ENCODE measurements at places on chromosomes 11 and 22.

- no peak for DNase-seq
Measured at GRCh38 chr11:134481933-134482527, 70.0 kb upstream of the B3GAT1 start.

- DNase-seq, result no peak
Measured at GRCh38 chr11:2762451-2762850, 62.7 kb upstream of the KCNQ1OT1 start.

GRCh38 chr11:91686700-91687099 is 537.9 kb upstream of the FAT3 start:
- no peak for DNase-seq

GRCh38 chr11:111059726-111060125 is 185.8 kb upstream of the POU2AF2 start:
- no peak for DNase-seq

- peak; percentile 12 for DNase-seq
Measured at GRCh38 chr11:111539426-111540113, 950 bp upstream of the LAYN start.

GRCh38 chr11:35303596-35304385 is 115.6 kb downstream of the SLC1A2 start:
- DNase-seq, result no peak

- peak; percentile 54 for DNase-seq
Measured at GRCh38 chr22:27885977-27886842, 32.8 kb downstream of the PITPNB start.

DNA sequence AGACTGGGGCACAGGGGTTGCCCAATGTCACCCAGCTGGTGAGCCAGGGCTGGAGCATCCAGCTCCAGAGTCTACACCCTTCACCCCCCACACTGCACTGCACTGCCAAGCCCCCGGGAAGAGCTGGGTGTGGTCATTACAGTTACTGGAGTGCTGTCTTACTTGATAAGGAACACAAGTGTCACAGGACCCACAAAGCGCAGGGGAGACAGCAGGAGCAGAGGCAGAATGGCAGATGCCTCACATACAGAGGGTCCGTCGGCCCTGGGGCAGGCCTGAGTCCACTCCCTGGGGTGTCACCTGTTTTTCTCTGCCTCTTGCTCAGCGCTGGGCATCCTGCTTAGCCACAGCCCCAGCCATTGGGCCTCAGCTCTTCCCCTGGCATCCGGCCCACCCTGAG is 7.7 kb downstream of the IL2RB start:
- DNase-seq, result no peak

- no peak for DNase-seq
Measured at GRCh38 chr11:26158251-26158650, 173.7 kb upstream of the ANO3 start.

DNA sequence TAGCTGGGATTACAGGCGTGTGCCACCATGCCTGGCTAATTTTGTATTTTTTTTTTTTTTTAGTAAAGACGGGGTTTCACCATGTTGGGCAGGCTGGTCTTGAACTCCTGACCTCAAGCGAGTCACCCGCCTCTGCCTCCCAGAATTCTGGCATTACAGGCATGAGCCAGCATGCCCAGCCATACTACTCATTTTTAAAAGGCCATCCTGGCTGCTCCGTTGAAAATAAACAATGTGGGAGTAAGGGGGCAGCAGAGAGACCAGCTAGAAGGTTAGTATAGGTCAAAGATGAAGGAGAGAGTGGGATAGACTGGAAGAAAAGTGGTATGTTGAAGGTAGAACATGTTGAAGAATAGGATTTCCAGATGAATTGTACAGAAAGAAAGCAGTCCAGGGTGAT is 17.6 kb upstream of the LIN7C start:
- no peak for DNase-seq

- DNase-seq, result no peak
Measured at GRCh38 chr22:42805998-42806830, 50.9 kb downstream of the ARFGAP3 start.

DNA sequence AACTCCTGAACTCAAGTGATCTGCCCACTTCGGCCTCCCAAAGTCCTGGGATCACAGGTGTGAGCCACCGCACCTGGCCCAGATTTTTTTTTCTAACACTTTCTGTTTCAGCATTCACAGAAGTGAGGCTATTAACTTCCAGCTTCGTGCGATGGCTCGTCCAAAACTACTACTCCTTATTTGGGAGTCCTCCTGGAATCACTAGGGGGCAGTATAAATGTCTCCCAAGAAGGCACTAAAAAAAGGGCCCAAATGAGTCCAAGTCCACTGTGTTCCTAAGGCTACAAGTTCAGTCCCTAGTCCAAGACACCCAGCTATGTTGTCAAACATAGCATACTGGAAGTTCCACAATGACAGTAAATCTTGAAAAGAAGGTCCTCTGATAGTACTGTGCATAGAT is 63.2 kb upstream of the BIRC3 start:
- DNase-seq, result no peak

DNA sequence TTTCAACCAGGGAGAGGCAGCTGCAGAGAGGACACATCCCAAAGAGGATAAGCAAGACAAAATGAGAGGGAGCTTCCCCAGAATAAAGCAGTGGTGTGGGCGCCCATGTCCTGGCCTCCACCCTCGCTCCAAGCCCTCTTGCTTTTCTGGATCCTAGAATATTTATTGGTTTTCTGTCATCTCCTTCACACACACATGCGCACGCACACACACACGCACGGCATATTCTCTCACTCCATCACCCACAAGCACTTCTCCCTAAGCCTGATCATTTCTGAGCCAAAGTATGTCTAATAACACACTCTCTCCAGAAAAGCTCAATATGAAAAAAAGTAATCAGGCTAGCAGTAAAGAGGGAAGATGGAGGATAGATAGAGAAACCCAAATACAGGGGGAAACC is 7.6 kb downstream of the IGSF9B start:
- no peak for DNase-seq

DNA sequence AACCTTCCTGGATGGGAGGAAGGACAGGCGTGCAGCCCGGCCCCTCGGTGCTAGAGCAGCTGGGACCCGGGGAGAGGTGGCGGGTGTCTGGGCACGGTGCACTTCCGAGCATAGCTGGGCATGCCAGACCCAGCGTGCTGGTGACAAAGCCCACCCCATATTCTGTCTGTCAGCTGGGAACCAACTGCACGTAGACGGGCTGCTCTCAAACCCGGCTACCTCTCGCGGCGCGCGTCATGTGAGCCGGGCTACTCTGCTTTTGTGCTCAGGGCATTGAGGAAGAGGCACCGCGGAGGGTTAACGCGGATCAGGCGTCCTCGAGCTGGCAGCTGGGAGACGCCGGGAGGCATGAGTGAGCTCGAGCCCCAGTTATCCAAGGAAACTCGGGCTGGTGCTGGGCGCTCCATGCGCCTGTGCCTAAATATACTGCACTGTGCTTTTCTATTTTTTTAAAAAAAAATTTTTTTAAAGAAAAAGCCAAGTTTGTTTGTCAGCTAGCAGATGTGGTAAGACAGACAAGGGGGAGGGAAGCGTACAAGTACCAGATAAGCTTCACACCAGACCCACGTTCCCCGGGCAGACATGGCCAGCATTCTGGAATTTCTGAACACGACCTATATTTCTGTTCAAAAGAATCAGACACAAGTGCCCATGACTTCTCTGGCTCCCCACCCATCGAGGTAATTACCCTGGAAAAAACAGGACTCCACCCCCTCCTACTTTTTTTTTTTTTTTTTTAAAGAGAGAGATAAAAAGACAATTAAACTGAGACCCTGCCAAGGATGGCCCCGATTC is 425.6 kb downstream of the SHANK2 start:
- no peak for DNase-seq

DNA sequence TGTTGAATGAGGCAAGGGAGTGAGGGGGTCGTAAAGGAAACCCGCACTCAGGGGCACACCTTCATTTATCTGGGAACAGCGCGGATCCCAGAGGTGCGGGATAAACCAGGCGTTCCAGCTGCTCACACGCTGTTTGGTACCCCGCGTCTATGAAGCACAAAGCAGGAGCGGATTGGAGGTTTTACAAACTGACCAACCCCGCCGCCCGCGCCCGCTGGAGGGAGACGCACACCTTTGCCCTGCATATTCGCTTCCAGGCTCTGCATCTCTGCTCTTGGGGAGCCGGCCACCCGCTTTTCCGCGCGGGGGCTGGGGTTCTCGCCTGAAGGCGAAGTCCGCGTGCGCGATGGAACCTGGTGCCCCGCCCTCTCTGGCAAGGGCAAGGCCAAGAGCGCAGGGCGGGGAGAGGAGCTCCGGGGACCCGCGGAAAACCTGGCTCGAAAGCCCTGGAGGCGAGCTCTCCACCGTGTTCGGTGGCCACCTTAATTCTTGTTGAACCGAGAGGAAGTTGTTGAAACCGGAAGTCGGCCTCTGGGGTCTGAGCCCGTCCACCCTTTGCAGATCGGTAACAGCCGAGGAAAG is 6.8 kb upstream of the ALX4 start:
- no peak for DNase-seq

- DNase-seq, result peak; percentile 71
Measured at GRCh38 chr22:40525250-40525884, 111.2 kb downstream of the MRTFA start.

GRCh38 chr22:28674121-28674563 is 5.5 kb downstream of the TTC28 start:
- peak; percentile 53 for DNase-seq

DNA sequence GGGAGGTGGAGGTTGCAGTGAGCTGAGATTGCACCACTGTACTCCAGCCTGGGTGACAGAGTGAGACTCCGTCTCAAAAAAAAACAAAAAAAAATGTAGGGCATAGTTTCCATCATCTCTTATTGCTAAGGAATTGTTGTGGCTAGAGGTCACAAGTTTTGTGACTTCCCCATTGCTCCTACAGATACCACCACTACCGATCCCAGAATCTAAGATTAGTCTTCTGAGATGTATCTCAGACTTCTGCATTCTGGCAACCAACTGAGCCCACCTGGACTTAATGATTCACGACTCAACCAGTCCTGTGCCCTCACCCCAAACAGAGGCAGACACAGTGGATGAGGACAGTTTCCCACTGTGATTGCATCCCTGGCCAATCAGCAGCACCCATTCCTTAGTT is 148.9 kb downstream of the NECTIN1 start:
- DNase-seq, result no peak

GRCh38 chr22:23074451-23074850 is 4.1 kb downstream of the GNAZ start:
- DNase-seq, result no peak

DNA sequence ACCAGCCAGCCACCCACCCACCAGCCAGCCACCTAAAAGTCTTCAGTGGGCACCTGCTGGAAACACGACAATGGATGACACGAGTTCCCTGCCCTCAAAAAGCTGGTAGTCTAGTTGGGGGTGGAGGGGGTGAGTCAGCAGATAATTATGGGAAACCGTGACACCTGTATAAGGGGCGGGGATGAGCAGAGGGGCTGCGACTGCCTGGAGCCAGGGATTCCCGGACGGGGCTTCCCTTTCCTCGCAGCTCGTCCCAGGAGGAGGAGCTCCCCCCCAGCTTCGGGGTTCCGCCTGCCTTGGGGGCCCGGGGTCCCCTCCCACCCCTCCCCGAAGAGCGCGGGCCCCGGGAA is 2.3 kb upstream of the RTN4RL2 start:
- DNase-seq, result no peak

GRCh38 chr22:50705219-50705691 is 32.6 kb downstream of the SHANK3 start:
- DNase-seq, result no peak

DNA sequence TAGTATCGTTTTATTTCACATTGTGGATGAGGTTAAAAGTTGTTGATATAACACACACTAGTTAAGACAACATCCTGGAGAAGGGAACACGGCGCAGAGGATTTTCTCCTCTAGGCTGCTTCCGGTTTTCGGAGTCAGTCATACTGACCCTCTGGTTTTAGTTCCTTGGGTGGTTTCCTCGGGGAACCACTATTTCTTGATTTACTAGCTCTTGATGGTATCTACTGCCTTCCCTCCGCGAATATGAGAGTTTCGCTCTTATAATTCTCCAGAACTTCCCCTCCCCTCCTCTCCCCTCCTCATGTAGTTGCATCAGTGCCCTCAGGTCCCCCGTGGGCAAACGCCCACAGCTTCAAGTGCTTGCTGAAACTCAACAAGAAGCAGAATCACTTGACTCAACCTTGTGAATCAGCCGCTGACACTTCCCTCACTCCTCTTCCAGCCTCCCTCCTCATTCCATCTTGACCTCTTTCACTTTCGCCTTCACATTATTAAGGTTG is 15.9 kb upstream of the APOBEC3A start:
- peak; percentile 35 for DNase-seq

GRCh38 chr11:94705891-94706615 is 62.1 kb upstream of the AMOTL1 start:
- no peak for DNase-seq

GRCh38 chr11:119315131-119316015 is 1.6 kb downstream of the MCAM start:
- peak; percentile 25 for DNase-seq

DNA sequence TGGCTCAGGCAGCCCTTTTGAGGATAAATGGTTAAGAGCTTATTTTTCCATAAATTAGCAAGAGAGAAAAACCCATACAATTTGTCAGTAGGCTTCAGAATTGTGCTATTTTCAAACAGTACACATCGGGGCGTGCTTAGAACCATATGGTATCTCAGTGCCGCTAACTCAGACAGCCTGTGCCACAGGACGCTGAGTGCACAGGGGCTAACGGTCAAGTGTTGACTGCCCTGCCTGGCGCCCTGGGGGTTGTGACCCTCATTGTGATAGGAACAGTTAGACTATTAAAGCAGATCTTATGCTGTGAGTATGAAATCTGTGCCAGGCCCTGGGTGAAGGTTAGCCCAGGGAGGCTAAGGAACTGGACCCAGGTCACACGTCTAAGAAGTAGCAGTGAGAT is 1519.7 kb downstream of the BRD1 start:
- no peak for DNase-seq

DNA sequence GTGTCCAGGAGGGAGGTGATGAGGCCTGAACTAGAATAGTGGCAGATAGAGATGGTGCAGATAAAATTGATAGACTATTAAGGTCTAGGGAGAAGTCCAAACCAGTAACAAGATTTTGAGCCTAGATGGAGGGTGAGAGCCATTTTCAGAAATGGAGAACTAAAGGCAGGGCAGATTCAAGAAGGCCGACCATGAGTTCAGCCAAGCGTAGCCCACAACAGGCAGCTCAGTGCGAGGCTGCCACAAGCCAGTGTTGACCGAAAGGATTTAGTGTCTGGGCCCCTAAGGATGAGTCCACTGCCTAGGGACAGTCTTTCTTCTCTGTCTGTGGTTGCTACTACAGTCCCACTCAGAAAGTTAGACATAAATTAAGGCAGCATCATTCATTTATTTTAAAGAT is 51.7 kb downstream of the PPP2R1B start:
- no peak for DNase-seq

Data from CD4-positive, alpha-beta T cell treated with Interleukin-15 for 4 hours (primary cell).